ENCODE measurements at places on chromosomes 12 and 14.
A peak's percentile ranks its signal among the peaks of the same experiment; 100 is the strongest.

GRCh38 chr14:20720741-20721140, 24.9 kb upstream of the EDDM3A start:
- H3K36me3 ChIP-seq = no peaks in the 10 kb centered on the region
- H3K4me1 ChIP-seq = no peaks in the 10 kb centered on the region
- H3K4me3 ChIP-seq = no peak overlapping the region
- H3K27me3 ChIP-seq = no peaks in the 10 kb centered on the region
- DNase-seq = no peak

- H3K36me3 ChIP-seq = peaks cover 1% of the 10 kb centered on the region
- peaks cover 11% of the 10 kb centered on the region for H3K4me1 ChIP-seq
- DNase-seq = peak; percentile 50
- H3K4me3 ChIP-seq = peak overlapping the region; percentile 42
Observed at GRCh38 chr12:6554168-6555017, 1.4 kb downstream of the IFFO1 start.

GRCh38 chr12:30719060-30719459, 23.4 kb upstream of the IPO8 start:
- no peaks in the 10 kb centered on the region for H3K4me1 ChIP-seq
- no peaks in the 10 kb centered on the region for H3K27me3 ChIP-seq
- no peak overlapping the region for H3K27ac ChIP-seq
- no peak overlapping the region for H3K4me3 ChIP-seq
- no peak for DNase-seq

DNA sequence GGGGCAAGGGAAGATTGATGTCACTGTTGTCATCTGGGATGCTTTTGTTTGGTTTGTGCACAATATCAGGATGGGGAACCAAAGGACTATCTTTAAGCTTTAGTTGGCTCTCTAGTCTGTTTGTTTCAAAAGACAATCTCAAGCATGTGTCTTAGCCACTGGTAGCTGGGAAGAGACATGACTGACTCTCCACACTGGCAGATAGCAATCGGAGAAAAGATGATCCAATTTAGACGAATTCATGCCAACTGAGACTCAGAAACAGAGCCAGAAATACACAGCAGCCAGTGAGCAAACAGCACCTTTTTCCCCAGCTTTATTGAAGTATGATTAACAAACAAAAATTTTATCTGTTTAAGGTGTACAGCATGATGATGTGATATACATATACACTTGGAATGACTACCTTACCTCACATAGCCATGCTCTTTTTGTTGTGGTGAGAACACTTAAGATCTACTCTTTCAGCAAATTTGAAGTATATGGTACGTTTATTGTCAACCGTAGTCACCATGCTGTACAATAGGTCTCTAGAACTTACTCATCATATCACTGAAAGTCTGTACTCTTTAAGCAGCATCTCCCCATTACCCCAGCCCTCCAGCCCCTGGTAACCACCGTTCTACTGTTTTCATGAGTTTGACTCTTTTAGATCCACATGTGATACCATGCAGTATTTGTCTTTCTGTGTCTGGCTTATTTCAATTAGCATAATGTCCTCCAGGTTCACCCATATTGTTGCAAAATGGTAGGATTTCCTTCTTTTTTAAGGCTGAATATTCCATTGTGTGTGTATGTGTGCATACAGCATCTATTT, 50.6 kb downstream of the DUSP16 start:
- no peak for DNase-seq
- H3K27me3 ChIP-seq = no peaks in the 10 kb centered on the region
- no peaks in the 10 kb centered on the region for H3K36me3 ChIP-seq
- H3K27ac ChIP-seq = no peak overlapping the region
- no peaks in the 10 kb centered on the region for H3K4me1 ChIP-seq

DNA sequence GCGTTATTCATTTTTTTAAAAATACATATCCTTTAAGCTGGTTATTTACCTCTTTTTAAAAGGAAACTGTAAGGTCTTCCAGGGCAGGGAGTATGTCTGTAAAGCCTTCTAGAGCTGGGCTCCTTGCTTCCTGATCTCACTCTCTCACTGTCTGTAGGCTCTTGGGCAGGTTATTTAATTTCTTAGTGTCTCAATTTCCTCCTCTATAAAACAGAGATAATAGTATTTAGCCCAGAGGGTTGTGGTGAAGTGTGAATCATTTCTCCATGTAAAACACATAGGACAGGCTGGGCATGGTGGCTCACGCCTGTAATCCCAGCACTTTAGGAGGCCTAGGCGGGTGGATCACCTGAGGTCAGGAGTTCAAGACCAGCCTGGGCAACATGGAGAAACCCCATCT, 25.9 kb upstream of the LTA4H start:
- no peak for DNase-seq
- no peaks in the 10 kb centered on the region for H3K27me3 ChIP-seq
- no peaks in the 10 kb centered on the region for H3K36me3 ChIP-seq
- H3K4me1 ChIP-seq = no peaks in the 10 kb centered on the region

GRCh38 chr14:95699412-95699811, 13.2 kb downstream of the TCL1B start:
- peaks cover 3% of the 10 kb centered on the region for H3K27me3 ChIP-seq
- H3K4me3 ChIP-seq = no peak overlapping the region
- DNase-seq = no peak
- H3K27ac ChIP-seq = no peak overlapping the region
- no peaks in the 10 kb centered on the region for H3K36me3 ChIP-seq

GRCh38 chr12:45725631-45726602, 3.6 kb upstream of the ARID2 start:
- no peaks in the 10 kb centered on the region for H3K36me3 ChIP-seq
- H3K27ac ChIP-seq = peak overlapping the region; percentile 99
- H3K4me3 ChIP-seq = peak overlapping the region; percentile 87
- no peak for DNase-seq
- H3K4me1 ChIP-seq = no peaks in the 10 kb centered on the region

- no peak overlapping the region for H3K4me3 ChIP-seq
- H3K4me1 ChIP-seq = no peaks in the 10 kb centered on the region
- H3K36me3 ChIP-seq = no peaks in the 10 kb centered on the region
- H3K27ac ChIP-seq = no peak overlapping the region
Observed at GRCh38 chr12:67760586-67761275, 112.2 kb downstream of the DYRK2 start.

- no peaks in the 10 kb centered on the region for H3K27me3 ChIP-seq
- peaks cover 5% of the 10 kb centered on the region for H3K4me1 ChIP-seq
- H3K36me3 ChIP-seq = no peaks in the 10 kb centered on the region
Observed at GRCh38 chr14:61347826-61348443, 26.6 kb downstream of the PRKCH start.

- H3K4me3 ChIP-seq = no peak overlapping the region
- no peaks in the 10 kb centered on the region for H3K4me1 ChIP-seq
- H3K36me3 ChIP-seq = no peaks in the 10 kb centered on the region
- H3K27ac ChIP-seq = no peak overlapping the region
- H3K27me3 ChIP-seq = no peaks in the 10 kb centered on the region
Observed at GRCh38 chr12:8527250-8528130, 13.2 kb downstream of the CLEC4E start.

All from prostate gland (tissue), 2 donors.